LNCaP clone FGC (cell line): ENCODE measurements at places on chromosomes 11 and 22.

- no peak for DNase-seq
These were observed 134.9 kb upstream of the TENM4 start for GRCh38 chr11:79575701-79576100.

GRCh38 chr22:22030493-22031182 is 48.1 kb upstream of the TOP3B start:
- no peak for DNase-seq

DNA sequence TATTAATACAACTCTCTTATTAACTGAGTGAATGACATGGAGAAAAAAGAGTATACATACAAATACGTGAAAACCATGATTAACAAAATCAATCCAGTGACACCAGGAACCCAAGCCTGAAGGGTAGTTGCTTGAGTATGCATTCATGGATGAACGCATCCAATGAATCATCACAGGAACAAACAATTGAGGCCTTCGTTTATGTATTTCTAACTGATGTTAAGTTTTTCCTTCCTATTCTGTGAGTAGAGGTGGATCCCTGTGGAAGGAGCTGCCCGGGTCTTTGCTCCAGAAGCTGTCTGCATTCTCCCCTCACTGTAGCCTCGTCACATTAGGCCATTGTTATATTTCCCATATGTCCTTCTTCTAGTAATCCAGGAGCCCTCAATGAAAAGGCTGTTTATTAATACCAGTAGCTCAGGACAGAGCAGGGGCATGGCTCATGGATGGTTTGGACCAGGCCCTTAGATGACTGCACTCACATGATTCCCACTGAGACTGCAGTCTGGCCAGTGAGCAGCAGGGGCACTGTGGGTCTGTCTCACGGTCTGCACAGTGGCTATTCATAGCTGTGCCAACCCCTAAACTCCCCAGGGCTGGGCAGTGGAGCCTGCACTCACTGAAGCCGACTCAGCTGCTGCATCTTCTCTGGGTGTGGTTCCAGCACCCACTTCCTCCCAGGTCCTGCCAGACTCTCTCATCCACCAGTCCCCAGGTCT is 128.1 kb upstream of the TOP3B start:
- DNase-seq: peak; percentile 1

DNA sequence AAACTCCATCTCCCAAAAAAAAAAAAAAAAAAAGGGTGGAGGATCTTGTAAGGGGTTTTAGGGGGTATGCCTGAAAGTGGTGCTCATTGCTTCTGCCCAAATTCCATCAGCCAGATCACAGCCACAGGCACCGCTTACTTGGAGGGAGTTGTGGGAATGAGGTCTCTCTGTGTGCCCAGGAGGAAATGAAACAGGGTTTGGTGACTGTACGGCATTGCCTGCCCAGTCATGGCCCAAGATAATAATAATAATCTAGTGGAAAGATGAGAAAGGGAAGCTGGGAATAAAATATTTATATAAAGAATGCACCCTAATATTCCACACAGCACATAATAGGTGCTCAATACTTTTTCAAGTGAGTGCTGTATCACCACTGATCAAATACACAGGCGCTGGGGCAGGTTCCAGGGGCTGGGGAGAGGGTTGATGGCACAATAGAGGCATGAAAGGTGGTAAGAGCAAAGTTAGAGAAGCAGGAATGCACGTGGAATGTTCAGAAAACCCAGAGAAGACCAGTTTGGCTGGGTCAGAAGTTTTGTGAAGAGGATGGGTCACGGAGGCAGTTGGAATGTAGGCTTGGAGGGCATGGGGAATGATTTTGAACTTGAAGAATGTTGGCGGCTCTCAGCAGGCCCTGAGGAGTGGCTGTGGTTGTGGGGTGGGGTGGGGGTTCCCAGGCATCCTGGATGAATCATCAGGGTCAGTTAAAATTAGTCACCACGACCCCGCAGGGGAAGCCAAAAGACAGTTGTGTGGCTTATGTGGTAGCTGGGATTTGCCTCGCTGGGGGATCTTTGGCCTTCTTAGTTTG is 12.5 kb upstream of the MB start:
- DNase-seq: no peak

- no peak for DNase-seq
These were observed 1.4 kb downstream of the SIK2 start for GRCh38 chr11:111603611-111604130.

DNA sequence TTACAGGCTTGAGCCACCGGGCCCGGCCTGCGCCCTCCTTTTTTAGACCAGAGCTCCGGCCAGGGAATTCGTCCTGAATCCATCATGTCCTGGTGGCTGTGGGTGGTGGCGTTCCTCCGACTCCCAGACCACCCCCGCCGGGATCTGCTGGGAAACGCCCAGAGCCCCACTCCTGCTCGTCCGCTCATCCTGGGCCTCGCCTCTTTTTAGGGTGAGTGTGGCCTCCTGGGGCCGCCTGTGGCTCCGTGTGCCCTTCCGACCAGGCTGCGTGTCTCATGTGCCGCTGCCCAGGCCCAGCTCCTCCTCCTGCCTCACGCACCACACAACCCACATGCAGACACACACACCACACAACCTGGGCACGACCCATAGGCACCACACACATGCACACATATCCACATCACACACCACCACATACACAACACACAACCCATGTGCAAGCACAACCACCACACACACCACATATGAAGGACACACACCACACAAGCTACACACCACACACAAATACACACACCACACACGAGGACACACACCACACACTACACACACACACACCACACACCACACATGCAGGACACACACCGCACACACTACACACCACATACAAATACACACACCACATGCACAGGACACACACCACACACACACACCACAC is 946.2 kb downstream of the BRD1 start:
- no peak for DNase-seq

GRCh38 chr11:86587264-86588193 is 84.9 kb downstream of the ME3 start:
- no peak for DNase-seq

GRCh38 chr22:37043209-37043827 is 8.2 kb upstream of the KCTD17 start:
- no peak for DNase-seq

GRCh38 chr11:87493516-87493915 is 455.8 kb downstream of the TMEM135 start:
- DNase-seq: no peak

- no peak for DNase-seq
These were observed 293.9 kb upstream of the PLET1 start for GRCh38 chr11:112554586-112554985.

- DNase-seq: no peak
These were observed 2.8 kb downstream of the RIC8A start for GRCh38 chr11:210122-210802.

GRCh38 chr22:38051900-38052862 is 5.0 kb upstream of the PICK1 start:
- peak; percentile 44 for DNase-seq

DNA sequence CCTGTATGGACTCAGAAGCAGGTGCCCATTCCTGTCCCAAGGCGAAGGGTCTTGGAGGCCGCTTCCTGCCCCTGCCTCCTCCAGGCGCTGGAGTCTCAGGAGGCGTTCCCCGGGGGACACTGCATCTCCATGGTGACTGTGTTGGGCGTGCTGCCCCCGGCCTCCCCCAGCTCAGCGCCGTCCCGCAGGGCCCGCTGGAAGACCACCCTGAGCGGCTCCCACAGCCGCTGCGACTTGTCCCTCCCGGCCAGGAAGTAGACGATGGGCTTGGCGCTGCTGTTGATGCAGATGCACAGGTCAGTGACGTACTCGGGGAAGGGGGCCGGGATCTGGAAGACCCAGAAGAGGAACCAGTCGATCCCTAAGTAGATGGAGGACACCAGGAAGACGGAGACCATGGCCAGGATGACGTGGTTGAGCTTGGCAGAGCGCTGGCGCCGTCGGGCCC is 7.8 kb downstream of the MRGPRF start:
- DNase-seq: no peak

GRCh38 chr22:42994917-42995562 is 19.9 kb downstream of the PACSIN2 start:
- peak; percentile 100 for DNase-seq

GRCh38 chr11:112925516-112926310 is 35.5 kb upstream of the NCAM1 start:
- DNase-seq: no peak

DNA sequence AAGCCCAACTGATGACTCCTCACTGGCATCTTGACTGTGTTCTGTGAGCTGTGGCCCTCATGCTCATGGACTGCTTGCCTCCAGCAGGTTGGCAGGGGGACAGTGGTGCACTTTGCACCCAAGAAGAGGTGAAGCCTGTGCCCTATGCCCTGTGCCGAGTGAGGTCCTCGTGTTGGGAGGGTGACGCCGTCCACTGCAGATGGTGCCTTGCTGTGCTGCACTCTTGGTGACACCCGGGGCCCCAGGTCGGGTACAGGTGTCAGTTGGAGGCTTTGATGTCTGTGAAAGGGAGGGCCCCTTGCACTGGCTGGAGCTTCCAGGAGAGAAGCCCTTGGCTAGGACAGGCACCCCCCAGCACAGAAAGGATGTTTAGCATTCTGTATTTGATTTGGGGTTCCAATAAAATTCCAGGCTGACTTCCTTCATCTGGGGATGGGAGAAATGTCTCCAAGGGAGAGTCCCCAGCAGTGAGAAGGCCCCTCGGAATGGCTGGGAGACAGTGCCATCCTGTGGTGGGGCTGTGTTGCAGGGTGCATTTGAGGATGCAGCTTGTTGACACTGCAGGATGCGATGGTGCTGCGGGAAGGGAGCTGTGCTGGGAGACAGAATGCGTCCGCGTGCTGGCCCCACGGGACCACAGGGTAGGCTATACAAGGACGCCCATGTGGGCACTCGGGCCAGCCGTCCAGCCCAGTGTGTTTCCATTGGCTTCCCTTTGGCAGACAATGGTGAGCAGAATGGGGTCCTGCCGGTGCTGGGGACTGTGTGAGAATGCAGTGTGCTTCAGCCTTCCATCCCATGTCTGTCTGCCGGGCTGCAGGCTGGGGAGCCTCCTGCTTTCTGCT is 2.5 kb upstream of the ZDHHC8 start:
- no peak for DNase-seq
